ENCODE measurements at places on chromosomes 16 and 17.

DNA sequence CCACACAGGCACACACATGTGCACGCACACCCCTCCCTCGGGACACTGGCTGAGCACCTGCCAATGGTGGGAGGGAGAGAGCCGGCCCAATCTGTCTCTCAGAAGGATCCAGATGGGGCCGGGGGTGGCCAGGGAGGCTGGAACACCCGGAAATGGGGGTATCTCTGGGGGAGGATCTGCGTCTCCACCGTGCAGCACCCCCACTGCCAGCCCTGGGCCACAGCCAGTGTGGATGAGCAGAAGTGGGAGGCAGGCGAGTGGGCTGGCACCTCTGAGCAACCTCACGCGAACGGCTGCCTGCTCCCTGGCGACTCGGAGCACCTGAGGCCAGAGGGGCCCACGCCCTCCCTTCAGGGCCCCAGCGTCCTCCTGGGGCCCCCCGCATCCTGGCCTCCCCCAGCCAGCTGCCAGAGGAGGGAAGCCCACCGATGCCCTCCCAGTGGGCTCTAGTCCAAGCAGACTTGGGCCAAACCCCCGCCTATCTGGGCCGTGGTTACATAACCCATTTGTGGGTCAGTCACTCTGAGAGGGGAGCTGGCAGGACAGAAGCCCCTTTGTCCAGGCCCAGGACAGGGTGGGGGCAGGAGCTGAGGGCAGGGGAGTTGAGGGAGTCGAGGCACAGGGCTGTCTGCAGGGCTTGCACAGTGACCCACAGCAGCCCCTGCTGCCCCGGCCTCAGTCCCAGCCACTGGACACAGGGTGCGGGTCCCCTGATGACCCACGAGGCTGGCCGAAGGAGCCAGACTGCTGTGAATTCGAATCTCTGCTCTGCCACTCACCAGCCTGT lies 5.6 kb downstream of the CASKIN1 start:
- no peak for DNase-seq

- DNase-seq, result no peak
Observed at GRCh38 chr17:77119668-77120301, 21.0 kb upstream of the SEC14L1 start.

GRCh38 chr16:56817938-56818337 lies 47.1 kb upstream of the SLC12A3 start:
- no peak for DNase-seq

- no peak for DNase-seq
Observed at GRCh38 chr16:25078386-25078978, 33.1 kb upstream of the LCMT1 start.

DNA sequence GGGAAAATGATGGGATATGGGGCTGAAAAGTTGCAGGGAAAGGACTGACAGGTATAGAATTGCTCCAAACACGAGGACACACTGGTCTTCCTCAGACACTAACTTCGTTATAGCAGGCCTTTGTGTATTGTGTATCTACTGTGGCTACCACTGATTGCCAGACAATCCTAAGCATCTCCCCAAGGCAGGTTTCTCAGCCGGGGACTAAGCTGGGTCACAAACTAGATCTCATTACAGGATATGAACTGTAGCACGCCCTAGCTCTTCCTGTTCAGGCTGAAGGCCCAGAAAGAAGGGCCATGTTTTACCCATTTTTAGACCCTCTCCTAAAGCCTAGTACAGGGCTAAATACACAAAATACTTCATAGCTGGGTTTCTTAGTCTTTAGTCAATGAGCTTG lies 5.1 kb upstream of the RANGRF start:
- DNase-seq, result no peak

- no peak for DNase-seq
Observed at GRCh38 chr16:55842369-55843104, 9.6 kb upstream of the CES1 start.

- DNase-seq, result no peak
Observed at GRCh38 chr17:54967621-54968261, 713 bp downstream of the COX11 start.

- DNase-seq, result no peak
Observed at GRCh38 chr16:66052745-66053144, 313.7 kb upstream of the CDH5 start.

DNA sequence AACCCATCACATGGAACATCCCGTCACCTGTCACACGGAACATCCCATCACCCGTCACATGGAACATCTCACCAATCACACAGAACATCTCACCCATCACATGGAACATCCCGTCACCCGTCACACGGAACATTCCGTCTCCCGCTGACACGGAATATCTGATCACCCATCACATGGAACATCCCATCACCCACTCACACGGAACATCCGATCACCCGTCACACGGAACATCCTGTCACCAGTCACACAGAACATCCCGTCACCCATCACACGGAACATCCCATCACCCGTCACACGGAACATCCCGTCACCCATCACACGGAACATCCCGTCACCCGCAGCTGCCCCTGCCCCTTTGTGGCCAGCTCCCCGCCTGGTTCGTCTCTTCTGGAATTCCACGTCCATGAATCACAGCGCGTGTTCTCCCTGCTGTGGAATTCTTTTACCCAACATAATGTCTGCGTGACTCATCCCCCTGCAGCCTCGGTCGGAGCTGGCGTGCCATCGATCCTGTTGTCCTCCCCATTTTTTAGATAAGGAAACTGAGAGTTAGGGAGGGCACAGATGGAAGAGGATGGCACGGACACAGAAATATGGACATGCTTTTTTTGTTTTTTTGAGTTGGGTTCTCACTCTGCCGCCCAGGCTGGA lies 5.6 kb downstream of the CPNE7 start:
- DNase-seq, result no peak

DNA sequence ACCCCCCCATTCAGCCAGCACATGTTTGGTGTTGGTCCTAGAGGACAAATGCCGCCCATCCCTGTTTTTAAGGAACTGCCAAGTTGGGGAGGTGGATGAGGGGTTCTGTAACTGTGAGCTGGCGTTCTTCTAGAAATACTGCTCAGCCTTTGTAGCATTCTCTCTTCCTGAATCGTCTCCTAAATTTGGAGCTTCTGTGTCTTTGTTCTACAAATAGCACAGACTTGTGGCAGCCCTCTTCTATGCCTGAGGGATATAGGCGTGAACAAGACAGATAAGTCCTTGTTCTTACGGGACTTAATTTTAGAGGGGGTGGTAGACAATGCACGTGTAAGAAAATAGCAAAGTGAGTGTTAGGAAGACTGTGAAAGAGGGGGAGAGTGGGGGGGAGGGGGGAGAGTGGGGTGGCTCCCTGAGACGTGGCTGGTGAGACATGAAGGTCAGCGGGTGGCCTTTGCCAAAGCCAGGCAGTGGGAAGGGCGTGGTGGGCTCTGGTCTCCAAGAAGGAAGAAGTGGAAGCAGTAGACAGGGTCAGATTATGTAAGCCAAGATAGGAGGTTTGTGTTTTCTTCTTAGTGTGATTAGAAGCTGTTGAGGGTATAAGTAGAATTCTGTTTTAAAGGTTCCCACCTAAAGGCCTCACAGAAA lies 9.9 kb downstream of the MFSD11 start:
- DNase-seq, result no peak

- no peak for DNase-seq
Observed at GRCh38 chr17:8062807-8063483, 24.1 kb downstream of the ALOX15B start.

DNA sequence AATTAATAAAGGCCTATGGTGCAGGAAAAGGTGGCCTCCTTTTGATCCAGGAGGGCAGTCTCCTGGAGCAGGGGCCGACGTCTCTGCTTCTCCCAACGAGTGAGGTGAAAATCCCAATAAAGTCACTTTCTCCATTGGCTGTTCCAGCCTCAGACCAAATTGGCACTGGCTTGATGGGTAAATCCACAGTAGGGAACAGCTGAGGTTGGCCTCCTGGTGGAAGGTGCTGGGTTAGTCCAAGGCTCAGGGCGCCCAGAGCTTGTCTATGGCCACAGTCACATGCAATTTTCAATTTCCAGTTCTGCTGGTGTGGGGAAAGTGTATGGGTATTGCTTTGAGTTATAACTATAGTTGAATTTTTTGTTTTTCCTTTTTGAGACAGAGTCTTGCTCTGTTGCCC lies 79.0 kb downstream of the NETO2 start:
- DNase-seq, result no peak

DNA sequence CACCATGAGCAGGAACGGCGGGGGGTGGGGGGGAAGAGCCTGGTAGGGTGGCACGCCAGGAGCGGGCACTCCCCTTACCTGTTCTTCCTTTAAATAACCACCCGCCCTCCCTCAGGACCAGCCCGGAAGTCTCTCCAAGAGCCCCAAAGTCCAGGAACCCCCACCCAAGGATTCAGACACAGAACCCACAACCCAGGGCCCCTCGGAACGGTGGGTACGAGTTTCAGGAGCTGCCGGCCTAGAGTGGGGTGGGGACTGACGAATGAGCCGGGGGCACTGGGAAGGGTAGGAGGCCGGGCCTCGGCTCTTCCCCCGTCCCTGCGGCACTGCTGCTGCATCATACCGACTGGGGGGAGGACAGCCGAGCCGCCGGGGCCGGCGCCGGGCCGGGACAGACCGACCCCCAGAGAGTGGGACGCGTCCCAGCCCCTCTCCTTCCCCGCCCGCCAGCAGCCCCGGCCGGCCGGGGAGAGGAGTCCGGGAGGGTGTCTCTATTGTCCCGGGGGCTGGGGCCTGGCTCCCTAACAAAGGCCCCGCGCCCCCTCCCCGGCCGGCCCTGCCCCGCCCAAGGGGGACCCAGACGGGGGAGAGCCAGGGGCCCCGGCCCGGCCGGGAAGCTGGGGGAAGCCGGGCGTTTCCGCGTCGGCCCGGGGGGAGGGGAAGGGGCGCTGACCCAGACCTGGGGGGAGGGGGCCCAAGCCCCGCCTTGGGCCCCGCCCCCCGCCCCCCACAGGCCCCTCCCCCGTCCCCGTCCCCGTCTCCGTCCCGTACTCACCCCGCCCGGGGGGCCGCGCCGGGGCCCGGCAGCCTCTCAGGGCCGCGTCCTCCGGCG lies 747 bp downstream of the ATXN7L3 start:
- DNase-seq, result peak; percentile 39

DNA sequence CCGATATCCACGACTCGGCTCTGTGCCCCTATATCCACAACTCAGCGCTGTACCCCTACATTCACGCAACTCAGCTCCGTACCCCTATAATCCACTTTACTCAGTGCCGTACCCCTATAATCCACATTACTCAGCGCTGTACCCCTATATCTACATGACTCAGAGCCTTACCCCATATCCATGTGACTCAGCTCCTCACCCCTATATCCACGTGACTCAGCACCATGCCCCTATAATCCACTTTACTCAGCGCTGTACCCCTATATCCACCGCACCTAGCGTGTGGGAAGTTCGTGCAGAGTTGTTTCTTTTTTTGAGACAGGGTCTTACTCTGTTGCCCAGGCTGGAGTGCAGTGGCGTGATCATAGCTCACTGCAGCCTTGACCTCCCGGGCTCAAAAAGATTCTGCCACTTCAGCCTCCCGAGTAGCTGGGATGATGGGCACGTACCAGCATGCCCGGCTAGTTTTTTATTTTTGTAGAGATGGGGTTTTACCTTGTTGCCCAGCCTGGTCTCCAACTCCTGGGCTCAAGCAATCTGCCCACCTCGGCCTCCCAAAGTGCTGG lies 17.4 kb downstream of the CYB5D2 start:
- no peak for DNase-seq

GRCh38 chr17:75091855-75092327 lies 4.1 kb downstream of the SLC16A5 start:
- DNase-seq, result no peak

DNA sequence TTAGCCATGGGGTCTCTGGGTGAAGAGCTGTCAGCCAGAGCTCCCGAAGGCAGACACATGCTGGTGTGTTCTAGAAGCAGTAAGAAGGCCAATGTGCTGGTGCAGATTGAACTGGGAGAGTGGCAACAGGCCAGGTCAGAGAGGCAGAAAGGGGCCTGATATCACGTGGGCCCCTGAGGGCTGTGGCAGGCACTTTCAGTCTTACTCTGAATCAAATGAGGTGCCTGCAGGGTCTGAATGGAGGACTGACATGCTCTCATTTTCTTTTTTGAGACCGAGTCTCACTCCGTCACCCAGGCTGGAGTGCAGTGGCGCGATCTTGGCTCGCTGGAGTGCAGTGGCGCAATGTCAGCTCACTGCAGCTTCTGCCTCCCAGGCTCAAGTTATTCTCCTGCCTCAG lies 293.8 kb downstream of the ABCC12 start:
- DNase-seq, result no peak

DNA sequence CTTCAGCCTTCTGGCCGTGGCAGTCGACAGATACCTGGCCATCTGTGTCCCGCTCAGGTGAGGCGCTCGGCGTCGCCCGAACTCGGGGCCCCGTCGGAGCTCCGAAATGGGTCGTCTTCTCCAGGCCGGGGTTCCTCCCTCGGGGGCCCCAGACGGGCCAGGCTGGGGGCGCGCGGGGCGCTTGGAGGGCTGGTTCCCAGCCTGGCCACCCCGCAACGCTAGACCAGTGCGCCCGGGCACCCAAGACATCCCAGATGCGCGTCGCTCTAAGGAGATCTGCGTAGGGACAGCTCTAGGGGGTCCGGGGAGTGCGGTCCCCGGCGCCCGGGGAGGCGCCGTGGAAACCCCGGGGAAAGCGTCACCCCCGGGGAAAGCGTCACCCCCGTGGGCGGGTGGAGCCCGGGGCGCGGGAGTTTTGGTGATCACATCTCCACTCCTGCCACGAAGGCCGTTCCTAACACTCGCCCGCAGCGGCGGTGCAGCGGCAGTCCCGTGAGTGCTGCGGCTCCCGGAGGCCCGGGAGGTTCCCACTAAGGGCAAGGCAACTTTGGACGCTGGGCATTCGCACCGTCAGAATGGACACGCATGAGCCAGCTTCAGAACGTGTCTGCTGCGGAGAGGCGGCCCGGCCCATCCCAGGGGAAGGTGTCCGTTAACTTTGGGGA lies 729 bp downstream of the ADORA2B start:
- DNase-seq, result no peak

DNA sequence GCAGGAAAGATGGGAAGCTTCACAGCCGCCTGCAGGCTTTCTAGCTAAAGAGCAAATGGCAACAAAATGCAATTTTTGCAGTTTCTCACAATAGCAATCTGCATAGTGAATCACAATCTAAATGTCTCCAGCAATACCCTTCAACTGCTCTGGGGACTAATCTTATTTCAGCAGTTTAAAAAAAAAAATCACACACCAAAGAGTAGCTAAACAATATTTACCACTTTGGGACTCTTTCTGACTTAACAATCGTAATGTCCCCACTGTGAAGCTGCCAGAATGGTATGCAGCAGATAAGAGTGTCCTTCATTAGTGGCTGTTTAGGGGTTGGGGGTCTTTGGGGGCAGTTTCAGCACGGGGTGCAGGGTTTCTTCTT lies 9.8 kb downstream of the CPPED1 start:
- no peak for DNase-seq

DNA sequence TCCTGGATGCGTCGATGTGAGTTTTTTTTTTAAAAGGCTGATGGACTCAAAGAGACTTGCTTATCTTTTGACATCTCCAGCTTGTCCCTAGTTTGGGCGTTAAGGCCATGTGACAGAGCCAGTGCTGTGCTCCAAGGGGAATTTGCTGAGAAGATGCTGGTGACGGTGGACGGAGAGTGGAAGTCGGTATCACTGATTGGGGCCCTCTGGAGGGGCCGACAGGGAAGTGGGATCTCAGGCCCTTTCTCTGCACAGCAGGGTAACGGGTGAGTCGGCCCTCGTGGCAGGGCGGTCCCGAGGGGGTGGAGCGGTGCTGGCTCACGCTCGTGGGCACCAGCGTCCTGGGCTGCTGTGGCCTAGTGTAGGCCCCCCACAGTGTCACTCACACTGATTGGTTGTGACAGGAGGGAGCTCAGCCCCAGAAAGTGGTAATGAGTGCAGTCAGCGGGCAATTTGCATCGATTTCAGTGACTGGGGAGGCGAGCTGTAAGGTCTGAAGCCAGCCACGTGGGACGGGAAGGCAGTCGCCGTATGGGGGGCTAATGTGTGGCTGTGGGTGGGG lies 91.3 kb downstream of the TBC1D16 start:
- DNase-seq, result no peak

GRCh38 chr16:81448154-81449131 lies 3.8 kb downstream of the CMIP start:
- DNase-seq, result no peak

- DNase-seq, result no peak
Observed at GRCh38 chr17:76830987-76831715, 37.1 kb upstream of the MGAT5B start.

All from T follicular helper cell (primary cell).